ENCODE measurements at places on chromosomes 11 and 22. TPM values are rescaled to one million over a fixed set of nuclear protein-coding genes. Genes with fewer than 3 reads are reported as not detected.

DNA sequence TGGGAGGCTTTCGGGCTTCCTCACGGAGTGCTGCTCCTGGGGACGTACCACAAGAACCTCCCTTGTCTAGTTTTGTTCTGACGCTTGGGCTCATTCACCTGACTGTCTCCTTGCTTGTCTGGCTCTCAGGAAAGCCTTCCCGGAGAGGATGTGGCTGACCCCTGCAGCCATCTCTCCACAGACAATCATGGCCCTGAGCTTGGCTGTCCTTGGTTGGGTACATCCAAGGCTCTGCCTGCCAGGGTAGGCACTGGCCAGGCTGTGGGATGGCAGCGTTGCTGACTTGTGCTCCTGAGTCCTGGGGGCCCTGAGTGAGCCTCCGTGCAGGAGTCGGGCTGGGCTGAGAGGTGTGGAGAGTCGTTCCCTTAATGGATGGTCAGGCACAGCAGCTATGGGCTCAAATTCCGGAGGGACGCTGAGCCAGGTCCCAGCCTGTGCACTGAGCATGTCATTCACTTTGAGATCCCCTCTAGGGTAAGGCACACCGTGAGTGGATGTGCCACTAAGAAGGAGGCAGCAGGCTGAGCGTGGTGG is 32.8 kb downstream of the BCR start:
- no peak for DNase-seq

DNA sequence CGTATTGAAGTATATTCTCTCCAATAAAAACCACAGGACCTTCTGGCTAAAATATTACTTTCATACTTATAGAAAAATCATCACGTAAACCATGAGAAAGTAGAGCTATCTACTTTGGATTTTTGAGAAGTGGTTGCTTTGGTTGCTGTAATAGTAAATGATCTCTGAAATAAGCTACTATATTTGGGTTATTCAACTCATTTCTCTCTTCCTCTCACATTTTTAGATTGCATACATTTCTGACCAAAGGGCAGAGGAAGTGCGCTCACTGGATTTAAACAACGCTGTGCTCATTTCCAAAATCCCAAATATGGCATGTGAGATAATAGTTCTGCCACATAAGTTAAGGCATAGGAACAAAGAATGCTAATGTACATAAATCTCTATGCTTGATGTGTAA is 357.0 kb downstream of the LRRC4C start:
- DNase-seq, result no peak

SYT8 gene
- polyA plus RNA-seq, result not detected

PTPRCAP gene
- 953 TPM for polyA plus RNA-seq

- DNase-seq, result no peak
These were observed 14.1 kb downstream of the DEAF1 start for GRCh38 chr11:680970-681369.

- no peak for DNase-seq
These were observed 3.9 kb downstream of the MPPED1 start for GRCh38 chr22:43415681-43416080.

DNA sequence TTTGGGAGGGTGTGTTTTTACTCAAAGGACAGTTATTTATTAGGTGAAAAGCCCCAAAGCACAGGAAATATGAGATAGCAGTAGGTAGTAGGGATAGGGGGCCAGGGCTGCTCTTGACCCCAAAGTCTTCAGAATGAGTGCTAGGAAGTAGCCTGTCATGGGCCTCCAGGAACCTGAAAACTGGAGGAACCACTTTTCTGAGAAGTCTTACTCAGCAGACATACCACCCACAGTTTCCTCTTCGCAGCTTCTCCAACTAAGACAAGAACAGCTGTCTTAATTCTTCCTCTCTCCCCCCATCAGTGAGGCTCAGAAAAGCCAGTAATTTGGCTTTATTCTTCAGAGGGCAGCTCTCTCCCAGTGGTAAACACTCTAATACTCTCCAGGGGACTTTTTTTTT is 84.0 kb upstream of the CTSC start:
- no peak for DNase-seq

DNA sequence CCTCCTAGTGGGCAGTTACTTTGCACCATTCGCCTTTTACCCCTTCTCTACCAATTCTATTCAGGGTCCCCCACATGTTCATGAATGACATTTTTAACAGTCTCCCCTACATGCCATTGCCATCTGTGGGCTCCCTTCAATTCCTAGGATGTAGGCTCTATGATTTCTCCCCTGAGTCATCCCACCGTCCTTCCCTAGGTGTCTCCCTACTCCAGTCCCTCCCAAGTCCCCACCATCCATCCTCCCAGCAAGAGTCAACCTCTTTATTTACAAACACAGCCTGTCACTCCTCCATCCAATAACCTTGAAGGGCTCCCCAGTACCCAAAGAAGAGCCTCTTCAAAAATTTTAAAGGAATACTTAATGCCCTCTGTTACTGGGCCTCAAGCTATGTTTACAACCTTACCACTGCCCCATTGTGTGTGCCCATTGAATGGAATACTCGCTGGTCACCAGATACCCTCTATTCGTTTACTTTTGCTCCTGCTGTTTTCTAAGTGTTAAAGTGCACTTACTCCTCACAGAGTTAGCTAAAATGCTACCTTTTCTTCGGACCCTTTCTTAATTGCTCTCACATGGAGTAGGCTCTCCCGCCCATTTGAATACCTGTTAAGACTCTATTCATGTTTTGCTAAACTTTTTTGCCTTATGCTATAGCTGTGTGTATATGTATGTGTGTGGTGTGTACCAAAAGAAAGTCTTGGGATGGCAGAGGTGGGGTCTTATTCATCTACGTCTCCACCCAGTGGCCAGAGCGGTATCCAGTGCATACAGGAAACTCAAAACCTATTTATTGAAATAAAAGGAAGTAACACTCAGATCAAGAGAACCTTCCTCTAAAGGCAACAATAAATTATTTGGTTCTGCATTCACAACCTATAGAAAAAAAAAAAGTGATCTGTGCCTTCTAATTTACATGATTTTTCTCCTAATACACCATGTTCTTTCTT is 235.8 kb upstream of the CCDC90B start:
- peak; percentile 1 for DNase-seq

DNA sequence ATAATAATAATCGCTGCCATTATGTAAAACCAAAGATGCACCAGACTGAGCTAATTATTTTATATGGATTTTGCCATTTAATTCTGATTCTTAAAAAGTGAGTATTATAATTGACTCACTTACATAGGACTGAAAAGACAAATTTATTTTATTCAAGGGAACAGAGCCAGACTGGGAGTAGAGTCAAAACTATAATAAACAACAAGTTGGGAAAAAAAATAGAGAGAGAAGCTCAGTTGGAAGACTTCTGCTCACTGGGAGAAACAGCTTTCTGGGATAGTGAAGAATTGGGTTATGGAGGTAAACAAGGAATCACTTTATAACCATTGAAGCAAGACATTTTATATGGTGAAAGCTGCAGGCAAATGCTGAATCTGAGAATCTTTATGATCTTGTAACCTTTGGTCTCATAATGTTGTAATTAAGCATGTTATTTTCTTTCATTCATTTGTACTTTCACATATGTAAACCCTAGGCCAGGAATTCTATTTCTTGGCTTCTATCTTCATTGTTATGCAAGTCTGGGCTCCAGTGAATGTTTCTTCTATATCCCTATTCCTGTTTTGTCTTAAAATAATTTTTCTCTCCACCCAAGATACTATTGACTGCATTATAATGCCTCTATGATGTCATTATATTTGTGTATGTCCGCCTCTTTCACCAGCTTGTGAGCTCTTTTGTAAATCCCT is 725.3 kb upstream of the CCDC179 start:
- no peak for DNase-seq

ACR gene
- polyA plus RNA-seq, result not detected

- no peak for DNase-seq
These were observed 11.6 kb upstream of the CADM1 start for GRCh38 chr11:115515647-115516395.

SLC22A6 gene
- polyA plus RNA-seq, result not detected

DNA sequence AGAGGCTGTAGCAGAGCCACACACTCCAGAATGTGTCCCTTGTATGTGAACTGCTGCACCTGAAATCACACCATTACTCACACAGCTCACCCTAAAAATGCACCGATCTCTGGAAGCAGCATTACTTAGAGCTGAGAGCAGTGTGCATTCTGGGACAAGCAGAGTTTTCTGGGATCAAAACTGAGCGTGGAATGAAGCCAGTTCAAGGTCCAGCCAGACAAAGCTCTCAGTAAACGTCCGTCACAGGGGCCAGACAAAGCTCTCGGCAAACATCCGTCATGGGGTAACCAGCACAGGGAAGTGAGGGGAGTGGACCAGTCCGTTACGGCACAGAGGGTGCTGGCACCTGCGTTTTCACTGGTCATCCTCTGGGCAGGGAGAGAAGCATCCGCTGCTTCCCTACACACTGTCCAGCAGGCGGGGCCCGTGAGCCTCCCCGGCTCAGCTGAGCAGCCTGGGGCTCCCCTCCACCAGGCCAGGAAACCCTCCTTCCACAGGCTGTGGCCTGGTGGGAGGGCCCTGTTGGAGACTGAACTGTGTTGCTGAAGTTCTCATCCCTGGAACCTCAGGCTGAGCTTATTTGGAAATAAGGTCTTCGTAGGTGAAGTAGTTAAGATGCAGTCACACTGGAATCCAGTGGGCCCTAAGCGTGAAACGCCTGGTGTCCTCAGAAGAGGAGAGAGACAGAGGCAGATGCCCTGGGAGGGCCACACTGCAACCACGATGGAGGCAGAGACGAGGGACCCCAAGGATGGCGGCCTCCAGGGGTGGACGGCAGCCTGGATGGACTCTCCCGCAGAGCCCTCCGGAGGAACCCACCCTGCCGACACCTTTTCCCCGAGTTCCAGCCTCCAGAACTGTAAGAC is 883.9 kb downstream of the BRD1 start:
- DNase-seq, result no peak

- no peak for DNase-seq
These were observed 27.8 kb downstream of the KCNQ1 start for GRCh38 chr11:2472428-2473186.

- no peak for DNase-seq
These were observed 648.5 kb downstream of the BRD1 start for GRCh38 chr22:49179175-49179574.

APLNR gene
- not detected for polyA plus RNA-seq

MYBPC3 gene
- polyA plus RNA-seq, result not detected

DNA sequence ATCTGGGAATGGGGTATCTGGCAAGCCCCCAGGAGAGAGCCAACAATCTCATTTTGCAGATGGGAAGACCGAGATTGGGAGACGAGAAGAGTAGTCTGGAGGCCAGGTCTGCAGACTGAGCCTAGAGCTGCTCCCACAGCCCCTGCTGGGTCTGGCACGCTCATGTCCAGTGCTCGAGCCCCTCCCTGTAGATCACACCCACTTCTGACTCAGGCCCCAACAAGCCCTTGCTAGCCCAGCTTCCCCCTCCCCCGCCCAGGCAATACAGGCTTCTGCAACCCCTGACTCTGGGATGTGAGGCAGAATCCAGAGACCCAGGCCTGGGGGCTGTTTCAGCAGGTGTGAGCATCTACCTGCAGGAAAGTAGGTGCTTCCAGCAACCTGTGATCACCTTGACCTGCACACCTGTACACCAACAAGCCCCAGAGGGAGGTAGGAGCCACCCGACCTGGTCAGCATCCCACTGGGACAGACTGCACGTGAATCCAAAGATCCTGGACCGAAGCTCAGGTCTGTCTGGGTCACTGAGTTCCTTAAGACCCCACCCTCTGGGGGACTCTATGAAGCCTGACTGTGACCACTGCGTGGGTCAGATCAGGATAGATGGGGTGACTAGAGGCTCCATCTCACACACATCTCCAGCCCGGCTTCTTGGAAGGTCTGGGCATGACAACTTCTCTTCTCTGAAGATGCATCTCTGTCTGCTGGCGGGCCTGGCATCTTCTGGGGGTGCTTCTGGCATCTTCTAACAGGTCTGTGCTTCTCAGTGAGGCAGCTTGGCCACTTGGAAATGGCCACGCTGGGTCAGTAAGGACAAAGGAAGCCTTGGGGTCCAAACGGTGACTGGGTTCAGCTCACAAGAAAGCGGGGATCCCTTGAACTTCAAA is 29.3 kb downstream of the LINC01488 start:
- DNase-seq, result no peak

- no peak for DNase-seq
These were observed 2.4 kb upstream of the HINFP start for GRCh38 chr11:119118946-119119345.

DNA sequence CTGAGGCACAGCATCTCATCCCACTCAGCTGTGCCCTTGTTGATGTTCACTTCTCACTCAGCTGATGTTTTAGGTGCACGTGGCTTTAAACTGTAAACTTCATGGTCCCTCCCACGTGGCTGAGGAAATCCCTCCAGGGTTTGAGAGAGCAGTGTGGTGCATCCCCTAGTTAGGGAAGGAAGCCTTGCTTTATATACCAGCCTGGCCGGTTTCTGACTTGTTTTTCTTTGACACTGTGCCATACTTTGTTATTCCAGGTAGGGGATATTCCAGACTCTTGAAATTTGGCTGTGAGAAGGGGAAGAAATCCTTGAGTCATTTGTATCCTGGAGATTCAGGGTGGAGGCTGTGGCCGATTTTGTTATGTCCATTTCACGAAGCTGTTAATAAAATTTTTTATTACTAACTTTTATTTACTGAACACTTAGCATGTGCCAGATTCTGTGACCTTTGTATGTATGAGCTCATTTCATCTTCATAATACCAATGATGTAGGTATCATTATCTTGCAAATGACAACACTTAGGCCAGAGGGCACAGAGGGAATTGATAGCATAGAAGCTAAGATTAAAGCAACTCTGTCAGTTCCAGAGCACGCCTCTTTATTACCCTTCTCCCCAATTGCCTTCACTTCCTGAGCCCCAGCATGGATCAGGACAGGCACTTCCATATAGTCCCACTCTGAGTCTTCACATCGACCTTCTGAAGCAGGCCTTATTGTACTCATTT is 116.6 kb downstream of the NAV2 start:
- DNase-seq, result no peak

DNA sequence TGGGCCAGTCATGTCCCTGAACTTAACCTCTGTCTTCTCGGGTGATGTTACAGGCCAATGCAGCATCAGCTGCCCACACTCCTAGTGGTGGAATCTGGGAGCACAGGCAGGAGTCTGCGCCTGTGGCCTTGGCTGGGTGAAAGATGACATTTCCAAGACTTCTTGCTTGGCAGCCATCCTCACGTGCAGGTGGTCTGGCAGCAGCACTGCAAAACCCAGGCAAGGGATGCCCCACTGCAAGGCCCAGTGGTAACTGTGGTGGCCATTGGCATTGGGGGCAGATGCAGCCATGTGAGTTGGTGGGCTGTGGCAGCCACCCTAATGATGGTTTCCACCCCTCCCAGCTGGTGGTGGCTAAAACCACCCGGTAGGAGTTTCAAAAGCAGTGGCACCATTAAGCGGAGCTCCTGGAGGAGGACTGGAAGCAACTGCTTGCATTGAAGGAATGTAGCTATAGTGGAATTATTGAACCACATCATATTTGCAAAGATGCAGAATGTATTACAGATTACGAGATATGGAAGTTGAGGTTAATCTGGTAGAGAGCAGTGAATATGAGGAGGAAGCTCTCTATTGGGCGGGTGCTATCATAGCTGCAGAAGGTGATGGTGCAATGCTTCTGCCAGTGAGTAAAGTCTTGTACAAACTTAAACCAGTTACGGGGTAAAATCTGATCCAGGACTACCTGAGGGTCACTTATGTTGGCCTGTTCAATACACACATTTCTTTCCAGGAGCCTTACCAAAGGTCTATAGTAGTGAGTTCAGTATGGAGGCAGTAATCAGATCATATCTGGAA is 120.7 kb upstream of the TOP3B start:
- no peak for DNase-seq
